Nephron progenitor cell (in vitro differentiated cells): ENCODE measurements at places on chromosomes 2 and 18.

DNA sequence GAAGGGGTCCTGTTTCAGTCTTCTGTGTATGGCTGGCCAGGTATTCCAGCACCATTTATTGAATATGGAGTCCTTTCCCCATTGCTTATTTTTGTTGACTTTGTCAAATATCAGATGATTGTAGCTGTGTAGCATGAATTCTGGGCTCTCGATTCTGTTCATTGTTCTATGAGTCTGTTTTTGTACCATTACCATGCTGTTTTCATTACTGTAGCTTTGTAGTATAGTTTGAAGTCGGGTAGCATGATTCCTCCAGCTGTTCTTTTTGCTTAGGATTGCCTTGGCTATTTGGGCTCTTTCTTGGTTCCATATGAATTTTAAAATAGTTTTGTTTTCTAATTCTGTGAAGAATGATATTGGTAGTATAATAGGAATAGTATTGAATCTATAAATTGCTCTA, 6.0 kb downstream of the SH3YL1 start:
- peaks cover 52% of the 10 kb centered on the region for H3K36me3 ChIP-seq
- H3K27ac ChIP-seq: no peak overlapping the region
- H3K4me3 ChIP-seq: no peak overlapping the region
- DNase-seq: no peak
- H3K4me1 ChIP-seq: peaks cover 10% of the 10 kb centered on the region

GRCh38 chr18:30186245-30186644, 856.3 kb downstream of the DSC3 start:
- DNase-seq: no peak
- no peaks in the 10 kb centered on the region for H3K27me3 ChIP-seq
- peaks cover 4% of the 10 kb centered on the region for H3K36me3 ChIP-seq
- no peak overlapping the region for H3K27ac ChIP-seq
- no peaks in the 10 kb centered on the region for H3K4me1 ChIP-seq
- no peak overlapping the region for H3K4me3 ChIP-seq

DNA sequence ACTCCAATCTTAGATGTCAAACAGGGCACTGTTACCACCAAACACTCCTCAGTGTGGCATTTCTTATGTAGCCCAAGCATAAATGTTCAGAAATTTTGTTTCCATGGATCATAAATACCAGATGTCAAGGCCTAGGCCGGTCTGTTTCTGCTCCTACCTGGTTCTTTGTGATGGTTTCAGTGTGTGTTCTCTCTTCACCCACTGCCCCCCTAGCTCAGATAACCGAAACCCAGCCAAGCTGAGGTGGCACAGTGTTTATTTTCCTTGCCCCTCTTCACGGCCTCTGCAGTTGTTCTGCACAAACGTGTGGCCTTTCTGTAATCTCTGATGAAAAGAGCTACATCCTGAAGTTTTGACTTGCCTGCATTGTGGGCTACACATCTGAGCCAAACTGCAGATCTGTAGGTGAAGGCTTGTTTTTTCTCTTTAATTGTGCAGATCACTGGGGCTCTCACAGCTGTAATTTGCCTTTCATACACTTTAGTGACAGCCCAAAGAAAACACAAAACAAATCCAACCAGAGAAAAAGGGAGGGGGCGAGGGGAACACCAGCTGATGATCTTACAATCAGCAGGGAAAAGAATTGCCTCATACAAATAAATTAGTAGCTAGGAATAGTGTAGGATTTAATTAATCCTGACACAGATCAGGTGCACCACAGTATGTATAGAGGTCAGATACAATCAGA, 99.1 kb downstream of the NRP2 start:
- no peak overlapping the region for H3K4me3 ChIP-seq
- no peak for DNase-seq
- peak overlapping the region; percentile 85 for H3K27ac ChIP-seq

GRCh38 chr2:147711031-147711430, 133.8 kb upstream of the ACVR2A start:
- peaks cover 3% of the 10 kb centered on the region for H3K4me1 ChIP-seq
- H3K36me3 ChIP-seq: peaks cover 9% of the 10 kb centered on the region
- no peak overlapping the region for H3K4me3 ChIP-seq
- no peak for DNase-seq
- no peak overlapping the region for H3K27ac ChIP-seq

DNA sequence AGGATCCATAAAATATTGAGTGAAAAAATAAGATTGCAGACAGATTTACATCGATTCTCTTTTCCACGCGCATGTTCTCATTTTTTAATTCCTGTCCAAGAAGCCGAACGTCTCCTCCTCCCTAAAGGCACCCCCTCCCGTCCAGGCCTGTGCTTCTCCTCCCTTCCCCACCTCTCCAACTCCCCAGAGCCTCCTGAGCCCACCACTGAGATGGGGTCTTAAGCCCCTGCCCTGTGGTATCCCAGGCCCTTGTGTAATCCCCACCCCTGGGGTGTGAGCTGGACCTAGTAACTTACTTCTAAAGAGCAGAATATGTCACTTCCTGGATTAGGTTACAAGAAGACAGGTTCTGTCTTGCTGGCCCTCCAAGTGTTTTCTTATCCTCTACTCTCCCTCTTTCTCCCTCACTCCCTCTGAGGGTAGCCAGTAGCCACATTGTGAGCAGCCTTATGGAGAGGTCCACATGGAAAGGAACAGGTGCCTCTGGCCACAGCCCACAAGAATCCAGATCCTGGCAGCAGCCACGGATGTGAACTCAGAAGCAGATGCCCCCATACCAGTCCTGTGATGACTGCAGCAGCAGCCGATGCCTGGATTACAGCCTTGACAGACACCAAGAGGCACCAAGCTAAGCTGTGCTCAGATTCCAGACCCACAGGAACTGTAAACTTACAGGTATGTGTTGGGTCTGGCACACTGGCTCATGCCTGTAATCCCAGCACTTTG, 39.6 kb upstream of the OTOS start:
- no peaks in the 10 kb centered on the region for H3K36me3 ChIP-seq
- no peak overlapping the region for H3K4me3 ChIP-seq
- peaks cover 5% of the 10 kb centered on the region for H3K4me1 ChIP-seq
- H3K27me3 ChIP-seq: peaks cover 35% of the 10 kb centered on the region

DNA sequence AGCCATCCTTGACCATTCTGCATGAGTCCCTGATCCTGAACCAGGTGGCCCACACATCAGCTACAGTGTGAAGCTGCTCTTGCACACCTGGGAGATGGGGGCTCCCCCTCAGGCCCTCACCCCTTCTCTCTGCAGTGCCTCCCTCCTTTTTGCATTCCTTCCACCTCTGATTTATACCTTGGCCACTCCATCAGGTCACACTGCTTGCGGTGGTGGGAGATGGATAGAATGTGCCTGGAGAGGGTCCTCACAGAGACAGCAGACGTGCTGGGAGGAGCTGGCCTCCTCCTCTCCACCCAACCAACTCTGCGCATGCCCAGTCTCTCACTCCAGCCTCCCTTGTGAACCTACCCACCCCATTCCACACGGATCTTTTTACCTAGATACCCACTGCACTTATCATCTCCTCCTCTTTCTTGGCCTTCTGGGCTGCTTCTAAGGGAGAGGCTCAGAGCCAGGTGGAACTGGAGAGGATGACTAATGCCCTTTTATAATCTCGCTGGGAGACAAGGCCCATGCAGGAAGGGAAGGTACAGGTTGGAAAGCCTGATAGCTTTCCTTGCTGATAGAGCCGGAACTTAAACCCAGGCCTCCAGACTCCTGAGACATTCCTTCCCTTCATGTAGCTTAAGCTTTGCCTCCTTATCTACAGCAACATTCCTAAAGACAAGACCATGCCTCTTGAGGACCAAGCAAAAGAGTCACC, 205.1 kb downstream of the ZBTB7C start:
- DNase-seq: no peak
- no peak overlapping the region for H3K27ac ChIP-seq
- H3K4me3 ChIP-seq: no peak overlapping the region
- no peaks in the 10 kb centered on the region for H3K36me3 ChIP-seq

GRCh38 chr2:41199334-41199733, 747.4 kb upstream of the SLC8A1 start:
- no peak overlapping the region for H3K27ac ChIP-seq
- no peak overlapping the region for H3K4me3 ChIP-seq
- no peaks in the 10 kb centered on the region for H3K36me3 ChIP-seq
- DNase-seq: no peak

GRCh38 chr18:75213611-75214331, 3.2 kb downstream of the TSHZ1 start:
- no peak overlapping the region for H3K27ac ChIP-seq
- H3K36me3 ChIP-seq: peaks cover 13% of the 10 kb centered on the region
- H3K27me3 ChIP-seq: peaks cover 4% of the 10 kb centered on the region
- peaks cover 78% of the 10 kb centered on the region for H3K4me1 ChIP-seq
- DNase-seq: no peak

GRCh38 chr18:62977512-62977911, 262.2 kb downstream of the PHLPP1 start:
- peaks cover 18% of the 10 kb centered on the region for H3K4me1 ChIP-seq
- no peak overlapping the region for H3K4me3 ChIP-seq
- DNase-seq: no peak
- H3K36me3 ChIP-seq: peaks cover 19% of the 10 kb centered on the region
- peak overlapping the region; percentile 10 for H3K27ac ChIP-seq
- H3K27me3 ChIP-seq: no peaks in the 10 kb centered on the region
